ENCODE measurements at places on chromosomes 4 and X.

- no peak for DNase-seq
Observed at GRCh38 chrX:6325437-6325836, 96.8 kb upstream of the NLGN4X start.

DNA sequence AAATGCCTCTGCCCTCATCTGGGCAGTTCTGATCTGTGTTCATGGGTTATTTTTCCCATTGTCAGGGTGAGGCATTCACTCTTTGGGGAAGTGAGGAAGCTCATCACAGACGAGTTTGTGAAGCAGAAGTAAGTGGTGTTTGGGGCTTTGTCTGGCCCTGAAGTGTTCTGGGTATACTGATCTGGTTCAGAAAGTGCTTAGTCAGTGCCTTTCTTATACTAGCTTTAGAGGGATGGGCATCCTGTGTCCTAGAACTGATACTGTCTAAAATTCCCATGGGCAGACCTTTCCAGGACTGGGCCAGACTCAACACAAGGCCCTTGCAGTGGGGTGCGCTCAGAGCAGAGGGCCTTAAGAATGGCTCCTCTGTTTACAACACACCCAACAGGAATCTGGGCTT lies 6.4 kb downstream of the TRO start:
- DNase-seq = no peak

- DNase-seq = no peak
Observed at GRCh38 chr4:117814277-117815246, 219.7 kb upstream of the NDST3 start.

DNA sequence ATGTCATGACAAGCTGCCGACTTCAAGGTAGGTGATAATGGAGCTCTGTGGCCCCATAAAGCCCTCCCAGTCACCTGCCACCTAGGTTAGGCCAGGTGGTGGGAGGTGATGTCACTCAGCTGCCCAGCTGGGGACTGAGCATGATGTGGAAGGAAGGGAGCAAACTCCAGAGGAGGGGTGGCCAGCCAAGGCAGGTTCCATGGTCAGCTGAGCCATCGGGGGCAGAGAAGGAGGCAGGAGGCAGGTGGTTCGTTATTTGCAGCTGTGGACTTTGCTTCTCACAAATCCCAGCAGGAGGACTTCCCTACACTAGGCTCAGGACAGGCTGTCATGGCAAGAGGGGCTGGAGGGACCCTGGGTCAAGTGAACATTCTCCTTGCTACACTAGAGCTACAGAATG lies 2.1 kb downstream of the CCDC120 start:
- no peak for DNase-seq

DNA sequence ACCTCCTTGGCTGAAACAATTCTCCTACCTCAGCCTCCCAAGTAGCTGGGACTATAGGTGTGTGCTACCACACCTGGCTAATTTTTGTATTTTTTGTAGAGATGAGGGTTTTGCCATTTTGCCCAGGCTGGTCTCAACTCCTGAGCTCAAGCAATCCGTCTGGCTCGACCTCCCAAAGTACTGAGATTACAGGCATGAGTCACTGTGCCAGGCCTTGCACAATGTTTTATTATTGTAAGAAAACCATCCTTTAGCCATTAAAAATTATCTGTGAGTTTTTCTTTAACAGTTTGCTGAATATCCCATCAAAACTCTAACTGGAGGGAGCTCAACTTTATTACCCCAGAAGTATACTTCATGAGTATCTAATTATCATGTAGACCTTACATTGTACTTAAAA lies 900.3 kb downstream of the PCDH7 start:
- no peak for DNase-seq

GRCh38 chr4:26793735-26794134 lies 66.9 kb upstream of the STIM2 start:
- DNase-seq = no peak

GRCh38 chr4:55080174-55080865 lies 45.1 kb downstream of the KDR start:
- DNase-seq = no peak

DNA sequence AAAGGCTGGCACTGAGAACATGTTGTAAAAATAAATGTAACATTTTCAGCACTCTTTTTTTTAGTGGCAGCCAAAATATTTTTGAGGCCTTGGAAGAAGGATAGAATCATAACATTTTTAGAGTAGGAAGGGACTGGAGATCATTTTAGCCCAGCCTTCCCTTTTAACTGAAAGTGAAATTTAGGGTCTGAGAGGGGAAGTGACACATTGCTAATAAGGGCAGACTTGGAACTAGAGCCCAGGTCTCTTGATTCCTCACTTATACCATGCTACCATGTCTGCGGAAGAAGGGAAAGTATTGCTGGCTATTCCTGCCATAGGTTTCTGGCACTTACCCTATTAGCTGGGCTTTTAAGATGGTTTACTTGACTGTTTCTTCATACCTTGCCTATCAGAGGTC lies 4.8 kb downstream of the WDR44 start:
- DNase-seq = no peak

DNA sequence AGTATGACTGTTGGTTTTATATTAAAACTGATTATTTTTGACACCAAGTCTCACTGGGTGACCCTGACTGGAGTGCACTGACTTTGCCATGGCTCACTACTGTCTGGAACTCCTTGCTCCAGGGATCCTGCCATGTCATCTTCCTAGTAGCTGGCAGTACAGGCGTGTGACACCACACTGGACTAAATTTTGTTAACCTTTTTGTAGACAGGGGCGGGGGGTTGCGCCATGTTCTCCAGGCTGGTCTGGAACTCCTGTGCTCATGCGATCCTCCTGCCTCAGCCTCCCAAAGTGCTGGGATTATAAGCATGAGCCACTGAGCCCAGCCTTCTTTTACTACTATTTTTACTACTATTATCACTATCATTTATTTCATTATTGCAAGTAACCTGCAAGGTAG lies 8.9 kb downstream of the XAGE1A start:
- DNase-seq = no peak

- no peak for DNase-seq
Observed at GRCh38 chrX:19670321-19670750, 155.0 kb upstream of the MAP3K15 start.

GRCh38 chr4:101846550-101846949 lies 56.0 kb downstream of the BANK1 start:
- DNase-seq = no peak

GRCh38 chr4:1363513-1363912 lies 16.5 kb downstream of the UVSSA start:
- DNase-seq = no peak

DNA sequence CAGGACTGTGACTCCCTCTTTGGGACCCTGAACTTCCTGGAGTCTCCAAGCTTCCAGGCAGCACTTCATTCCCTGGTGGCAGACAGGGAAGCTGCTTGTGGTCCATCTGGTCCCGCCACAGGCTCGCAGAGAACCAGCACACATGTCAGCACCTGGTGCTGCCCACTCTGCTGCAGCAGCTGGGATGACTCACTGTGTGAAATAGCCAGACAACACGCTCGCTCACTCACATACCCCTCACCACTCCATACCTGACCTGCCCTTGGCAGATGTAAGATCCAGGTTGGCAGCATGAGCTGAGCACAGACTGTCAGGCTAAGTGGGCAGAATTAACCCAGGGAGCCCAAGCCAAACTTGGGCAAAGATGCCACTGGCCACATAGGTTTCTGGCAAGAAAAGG lies 613.5 kb downstream of the PCDH18 start:
- no peak for DNase-seq

GRCh38 chrX:42809569-42809968 lies 31.6 kb upstream of the PPP1R2C start:
- no peak for DNase-seq

All from CD4-positive, alpha-beta T cell treated with Interleukin-17A for 1 hour (primary cell).